ENCODE measurements at places on chromosomes 7 and 10.

- DNase-seq: no peak
Measured at GRCh38 chr10:121648059-121648458, 49.8 kb upstream of the FGFR2 start.

GRCh38 chr10:6128087-6128486 lies 39.3 kb downstream of the RBM17 start:
- no peak for DNase-seq

DNA sequence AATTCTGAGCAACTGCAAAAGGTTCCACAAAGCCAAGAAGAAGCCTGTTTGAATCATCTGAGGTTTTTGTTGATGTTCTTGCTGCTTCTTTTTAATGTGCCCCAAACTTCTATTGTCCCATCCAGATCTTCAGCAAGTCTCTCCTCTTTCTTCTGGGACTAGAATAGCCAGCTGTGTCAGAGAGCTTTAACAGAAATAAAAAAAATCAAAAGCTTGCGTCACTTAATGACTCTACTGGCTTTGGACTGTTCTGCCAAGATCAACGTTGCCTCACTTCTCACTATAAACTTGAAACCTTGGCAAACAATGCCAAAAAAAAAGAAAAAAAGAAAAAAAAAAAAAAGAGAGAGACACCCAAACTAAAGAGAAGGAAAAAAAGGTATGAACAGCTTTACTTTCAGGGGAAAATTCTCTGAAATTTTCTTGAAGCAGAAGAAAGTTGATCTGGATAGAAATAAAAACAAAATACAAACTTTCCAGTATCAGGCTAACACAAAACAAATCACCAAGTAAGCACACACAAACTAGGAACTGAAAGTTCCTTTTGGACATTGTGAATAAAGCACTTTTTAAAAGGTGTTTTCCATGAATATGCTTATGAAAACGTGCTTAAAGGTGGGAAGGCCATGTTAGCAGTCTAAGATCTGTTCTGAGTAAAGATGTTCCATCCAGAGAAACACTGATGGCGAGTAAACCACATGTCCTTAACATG lies 14.8 kb downstream of the USP54 start:
- DNase-seq: no peak

DNA sequence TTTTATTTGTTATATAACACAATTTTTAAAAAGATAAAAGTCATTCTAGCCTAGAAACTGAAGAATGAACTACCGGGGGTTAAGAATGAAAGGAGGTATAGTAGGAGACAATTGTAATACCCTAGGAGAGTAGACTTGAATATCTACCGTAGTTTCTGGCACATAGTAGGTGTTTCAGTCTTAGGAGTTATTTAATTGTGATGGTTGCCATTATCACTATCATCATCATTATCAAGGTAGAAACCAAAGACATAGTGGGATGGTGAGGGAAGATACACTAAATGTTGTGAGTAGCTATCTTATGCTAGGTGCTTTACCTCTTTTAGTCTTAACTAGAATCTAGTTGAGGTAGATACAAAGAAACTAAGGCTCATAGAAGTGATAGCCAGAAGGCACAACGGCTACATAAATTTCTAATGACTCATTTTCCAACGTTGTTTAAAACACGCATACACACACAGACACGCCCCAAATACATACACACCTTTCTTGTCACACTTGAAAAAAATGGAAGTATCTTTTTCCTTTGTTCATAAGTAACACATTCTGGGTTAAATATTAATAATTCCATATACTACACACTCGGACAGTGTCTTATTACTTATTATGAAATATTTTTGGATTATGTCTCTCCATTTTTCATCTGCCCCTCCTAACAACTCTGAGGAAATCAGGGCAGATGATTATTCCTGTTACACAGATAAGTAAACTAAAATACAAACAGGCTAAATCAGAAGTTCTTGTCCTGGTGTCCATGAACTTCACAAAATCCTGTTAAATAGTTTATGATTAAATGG lies 2.0 kb upstream of the ANLN start:
- DNase-seq: no peak

DNA sequence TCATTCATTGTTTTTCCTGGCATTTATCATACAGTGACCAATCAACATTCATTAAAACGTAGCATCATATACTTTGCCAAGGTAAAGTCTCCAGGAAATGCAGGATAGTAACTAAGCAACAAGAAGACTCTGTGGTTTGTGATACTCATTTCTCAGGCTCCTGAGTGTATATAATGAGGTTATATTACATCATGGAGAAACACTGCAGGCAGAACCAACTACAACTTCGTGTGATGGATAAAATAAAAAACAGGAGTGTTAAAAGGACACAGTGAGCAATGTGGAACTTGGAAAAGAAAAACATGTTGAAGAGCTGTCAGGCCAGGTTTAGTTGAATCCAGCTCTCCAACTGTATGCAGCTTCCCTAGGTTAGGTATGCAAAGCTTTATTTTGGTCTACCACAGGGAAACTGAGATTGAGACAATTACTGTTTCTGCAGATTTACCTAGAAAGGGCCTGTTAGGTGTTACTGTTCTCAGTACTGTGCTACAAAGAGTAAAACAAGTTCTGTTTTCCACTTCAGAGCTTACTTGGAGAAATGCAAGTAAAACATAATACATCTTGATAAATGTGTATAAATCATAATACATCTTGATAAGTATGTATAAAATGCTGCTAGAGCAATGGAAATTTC lies 7.8 kb upstream of the CCNY start:
- no peak for DNase-seq

- no peak for DNase-seq
Measured at GRCh38 chr10:104043185-104043830, 42.4 kb downstream of the COL17A1 start.

- peak; percentile 42 for DNase-seq
Measured at GRCh38 chr10:12566161-12567115, 217.1 kb downstream of the CAMK1D start.

DNA sequence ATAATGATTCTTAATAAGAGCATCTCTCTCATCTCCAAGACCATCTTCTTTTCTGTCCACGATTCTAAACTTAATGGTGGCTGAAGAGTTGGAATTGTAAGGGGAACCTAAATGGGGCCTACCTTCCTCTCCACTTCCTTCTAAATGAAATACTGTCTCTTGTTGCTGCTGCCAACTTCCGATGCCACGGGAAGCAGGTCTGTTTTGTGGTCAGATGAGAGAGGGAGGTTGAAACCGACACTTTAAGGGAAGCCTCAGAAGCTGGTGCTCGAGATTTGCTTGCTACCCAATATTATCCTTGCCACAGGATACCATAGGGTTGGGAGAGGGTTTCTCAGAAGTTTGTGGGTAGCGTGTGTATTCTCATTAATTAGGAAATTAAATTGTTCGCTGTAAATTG lies 464.1 kb downstream of the SUGCT start:
- no peak for DNase-seq

DNA sequence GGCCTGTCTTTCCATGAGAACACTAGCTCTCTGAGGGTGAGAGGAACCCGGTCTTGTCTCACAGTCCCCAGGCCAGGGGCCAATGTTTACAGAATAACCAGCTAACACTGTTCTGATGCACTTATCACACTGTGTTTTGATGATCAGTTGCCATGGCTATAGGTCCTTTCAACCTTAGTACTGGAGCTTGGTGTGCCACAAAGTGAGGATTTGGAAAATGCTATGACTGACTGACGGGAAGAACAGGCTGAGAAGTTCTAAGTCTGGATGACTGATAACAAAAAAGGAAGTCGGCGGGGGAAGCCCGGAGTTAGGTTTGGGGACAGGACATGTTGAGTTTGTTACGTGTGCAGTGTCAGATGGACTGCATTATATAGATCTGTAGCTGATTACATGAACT lies 141.8 kb downstream of the CTTNBP2 start:
- no peak for DNase-seq

DNA sequence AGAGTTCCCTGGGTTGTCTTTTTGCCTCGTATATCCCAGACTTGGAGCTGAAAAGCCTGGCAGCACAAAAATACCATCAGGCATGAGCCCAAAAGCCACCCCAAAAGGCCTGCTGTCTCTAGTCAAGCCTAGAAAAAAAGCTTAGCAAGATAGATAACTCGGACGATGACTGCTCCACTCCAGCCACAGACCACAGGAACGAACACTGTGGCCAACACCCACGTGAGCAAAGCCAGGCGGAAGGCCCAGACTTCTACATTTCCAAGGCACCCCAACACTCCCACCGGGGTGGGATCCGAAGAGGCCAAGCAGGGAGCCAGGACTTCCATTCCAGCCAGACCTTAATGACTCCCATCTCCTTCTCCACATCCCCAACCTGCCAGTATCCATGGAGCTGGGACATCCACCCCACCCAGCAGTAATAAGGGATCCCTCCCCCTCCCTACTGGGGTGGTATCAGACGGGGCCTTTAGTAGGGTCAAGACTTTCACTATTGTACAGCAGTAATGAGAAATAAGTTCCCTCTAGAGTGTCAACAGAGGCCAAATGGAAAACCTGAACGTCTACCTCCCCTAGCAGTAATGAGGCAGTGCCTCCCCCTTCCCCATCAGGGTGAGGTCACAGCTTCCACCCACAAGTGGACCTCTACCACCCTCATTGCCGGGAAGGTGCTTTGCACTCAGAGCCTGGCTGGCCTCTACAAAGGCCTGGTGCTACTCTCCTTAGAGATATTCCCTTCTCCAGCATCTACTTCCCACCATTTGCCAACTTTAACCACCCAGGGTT lies 23.0 kb downstream of the PRLHR start:
- DNase-seq: no peak

GRCh38 chr10:84156768-84157167 lies 16.8 kb upstream of the GPR15LG start:
- no peak for DNase-seq

- no peak for DNase-seq
Measured at GRCh38 chr10:108469940-108470339, 1305.4 kb upstream of the SORCS1 start.

- DNase-seq: no peak
Measured at GRCh38 chr7:32163896-32164295, 93.7 kb upstream of the PDE1C start.

DNA sequence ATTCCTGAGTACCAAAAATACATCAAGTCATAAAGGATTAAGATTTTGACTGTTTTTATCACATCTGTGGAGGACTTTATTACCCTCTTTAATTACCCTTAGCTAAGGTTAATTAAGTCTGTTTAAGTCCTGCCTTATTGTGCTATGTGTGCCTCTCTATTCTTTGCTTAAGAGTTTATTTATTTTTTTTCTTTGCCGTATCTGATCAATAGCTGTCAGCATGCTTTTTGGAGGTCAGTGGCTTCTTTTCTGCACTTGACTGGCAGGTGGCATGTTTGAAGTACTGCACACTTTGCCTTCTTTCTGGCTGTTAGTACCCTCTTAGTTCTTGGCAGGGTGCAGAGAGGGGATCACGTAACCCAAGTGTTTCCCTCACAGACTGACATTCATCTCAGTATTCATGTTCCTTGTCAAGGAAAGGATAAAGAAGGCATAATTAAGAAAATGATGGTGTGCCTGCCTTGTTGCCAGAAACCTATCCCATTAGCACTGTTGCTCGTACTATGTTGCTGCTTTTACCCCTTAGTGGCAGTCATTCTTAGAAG lies 225.8 kb downstream of the EXOC4 start:
- no peak for DNase-seq

- DNase-seq: peak; percentile 80
Measured at GRCh38 chr7:50409856-50410745, 40.0 kb downstream of the FIGNL1 start.

- no peak for DNase-seq
Measured at GRCh38 chr10:52533986-52534385, 219.9 kb downstream of the DKK1 start.

- no peak for DNase-seq
Measured at GRCh38 chr7:69776611-69777010, 178.3 kb downstream of the AUTS2 start.

DNA sequence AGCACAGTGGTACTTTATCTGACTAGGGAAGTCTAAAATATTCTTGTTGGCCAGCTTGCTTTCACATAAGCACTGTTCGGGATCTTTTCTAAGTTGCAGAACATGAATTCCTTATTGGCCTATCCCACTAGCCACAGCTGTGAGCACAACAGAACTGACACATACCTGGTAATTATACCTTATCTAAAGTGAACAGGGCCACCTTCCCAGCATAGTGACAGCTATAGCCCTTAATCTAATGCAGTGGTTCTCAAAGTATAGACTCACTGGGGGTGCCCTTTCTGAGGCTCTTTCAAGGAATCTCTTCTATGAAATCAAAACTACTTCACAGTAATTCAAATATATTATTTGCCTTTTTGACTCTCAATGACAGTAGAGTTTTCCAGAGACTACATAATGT lies 184.7 kb upstream of the KAT6B start:
- DNase-seq: no peak

DNA sequence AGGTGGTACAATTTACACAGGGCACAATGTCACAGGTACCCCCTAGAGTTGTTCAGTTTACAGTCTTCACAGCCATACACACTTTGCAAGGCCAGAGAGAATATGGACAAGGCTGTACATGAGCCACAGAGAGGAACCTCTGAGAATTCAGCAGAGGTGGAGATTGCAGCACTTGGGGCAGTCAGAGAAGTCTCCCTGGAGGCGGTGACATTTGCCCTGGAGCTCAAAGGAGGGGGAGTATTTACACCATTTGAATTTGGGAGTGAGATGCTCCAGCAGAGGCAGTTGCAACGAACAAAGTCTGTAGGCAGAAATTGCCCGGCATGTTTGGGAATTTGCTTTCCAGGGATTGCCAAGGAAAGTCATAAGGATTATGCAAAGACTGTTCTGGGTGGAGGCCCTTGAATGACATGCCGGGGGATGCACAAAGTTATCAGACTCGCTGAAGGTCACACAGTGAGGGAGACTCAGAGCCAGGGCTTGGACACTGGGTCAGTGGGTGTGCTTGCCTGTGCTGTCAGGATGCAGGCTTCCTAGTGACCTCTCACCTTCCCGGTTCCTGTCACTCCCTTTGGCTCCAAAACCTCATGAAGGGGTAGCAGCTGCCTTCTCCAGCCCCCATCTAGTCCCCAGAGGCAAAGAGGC lies 160.7 kb upstream of the PCBD1 start:
- no peak for DNase-seq

DNA sequence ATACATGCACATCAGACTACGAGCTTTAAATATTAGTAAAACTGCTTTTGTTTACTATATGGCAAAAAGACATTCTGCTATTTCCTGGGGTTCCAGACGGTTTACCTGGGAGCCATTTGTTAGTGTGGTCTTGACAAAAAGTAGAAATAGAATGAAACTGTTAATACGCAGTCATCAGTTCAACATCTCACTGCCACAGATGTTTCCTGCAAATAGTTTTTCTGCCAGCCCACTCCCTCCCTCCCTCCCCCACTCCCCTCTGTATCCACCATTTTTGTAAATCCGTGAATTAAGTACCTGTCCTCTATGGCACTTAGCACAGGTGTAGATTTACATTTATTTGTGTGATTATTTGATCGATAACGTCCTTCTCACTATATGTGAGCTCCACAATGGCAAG lies 74.6 kb upstream of the TPK1 start:
- no peak for DNase-seq

DNA sequence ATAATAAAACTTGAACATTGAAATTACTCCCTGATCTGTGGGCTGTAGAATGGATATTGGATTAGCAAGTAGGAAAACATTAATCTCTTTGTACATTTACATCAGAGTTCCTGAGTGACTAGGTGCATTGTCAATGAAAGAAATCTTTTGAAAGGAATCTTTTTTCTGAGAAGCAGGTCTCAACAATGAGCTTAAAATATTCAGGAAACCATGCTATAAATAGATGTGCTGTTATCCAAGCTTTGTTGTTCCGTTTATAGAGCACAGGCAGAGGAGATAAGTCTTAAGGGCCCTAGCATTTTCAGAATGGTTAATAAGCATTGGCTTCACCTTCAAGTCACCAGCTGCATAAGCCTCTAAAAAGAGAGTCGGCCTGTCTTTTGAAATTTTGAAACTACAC lies 41.3 kb upstream of the SLC16A12 start:
- DNase-seq: no peak

GRCh38 chr10:209357-209756 lies 74.1 kb downstream of the ZMYND11 start:
- no peak for DNase-seq
